ENCODE measurements at places on chromosomes 4 and X.
A peak's percentile ranks its signal among the peaks of the same experiment; 100 is the strongest.

DNA sequence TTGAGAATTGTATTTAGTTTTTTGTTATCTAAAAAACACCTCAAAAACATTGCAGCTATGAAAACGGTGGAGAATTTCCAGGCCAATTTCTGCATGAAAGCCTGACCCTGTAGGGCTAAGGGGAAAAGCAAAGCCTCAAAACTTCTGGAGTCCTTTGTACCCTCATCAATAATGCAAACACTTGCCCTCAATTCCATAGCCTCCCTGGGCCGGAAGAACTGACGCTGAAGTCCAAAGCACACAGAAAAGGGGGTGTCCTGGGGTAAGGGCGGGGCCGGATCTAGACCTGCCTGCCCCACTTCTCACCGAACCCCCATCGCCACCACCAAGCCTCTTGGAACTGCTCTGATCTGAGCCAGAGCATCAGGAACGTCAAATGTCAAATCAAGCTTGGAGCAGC, 173.9 kb upstream of the S100G start:
- no peak for DNase-seq

GRCh38 chr4:16337936-16338335, 111.7 kb upstream of the TAPT1 start:
- DNase-seq = no peak

- no peak for DNase-seq
These were observed 172.0 kb downstream of the CFAP299 start for GRCh38 chr4:80507507-80507906.

GRCh38 chrX:16870095-16870861, at the start of gene RBBP7:
RBBP7 (minus strand) TSS chrX:16870362; CDS start chrX:16870053, 309 bp downstream.
- peak; percentile 90 for DNase-seq

DNA sequence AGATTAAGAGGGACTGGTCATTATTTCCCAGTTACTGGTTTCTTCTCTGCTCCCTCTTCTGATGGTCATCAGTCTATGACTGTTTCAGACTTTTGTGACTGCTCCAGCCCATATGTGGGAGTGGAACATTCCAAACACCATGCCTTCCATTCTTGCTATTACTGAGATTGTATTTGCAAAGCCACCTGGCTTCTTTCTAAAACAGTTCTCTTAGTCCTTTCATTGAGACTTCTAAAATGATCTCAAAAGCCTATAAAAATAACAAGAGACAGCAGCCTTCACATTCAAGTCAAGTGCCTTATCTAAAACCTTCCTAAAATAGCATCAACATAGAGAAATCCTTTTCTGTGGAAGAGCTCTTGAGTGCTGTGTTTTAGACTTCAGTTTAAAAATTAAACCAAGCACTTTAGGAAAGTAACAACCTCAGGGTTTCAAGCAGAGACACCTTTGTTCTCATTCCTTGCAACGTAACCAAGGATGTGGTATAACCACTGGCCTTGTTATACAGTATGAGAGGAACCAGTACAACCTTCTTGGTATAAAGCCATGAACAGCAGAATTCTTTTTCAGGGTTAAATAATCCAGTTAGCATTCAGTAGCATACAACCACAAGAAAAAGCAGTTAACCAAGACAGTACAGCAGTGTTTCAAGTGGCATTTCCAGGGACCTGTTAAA, 97.1 kb downstream of the NFKB1 start:
- DNase-seq = no peak

DNA sequence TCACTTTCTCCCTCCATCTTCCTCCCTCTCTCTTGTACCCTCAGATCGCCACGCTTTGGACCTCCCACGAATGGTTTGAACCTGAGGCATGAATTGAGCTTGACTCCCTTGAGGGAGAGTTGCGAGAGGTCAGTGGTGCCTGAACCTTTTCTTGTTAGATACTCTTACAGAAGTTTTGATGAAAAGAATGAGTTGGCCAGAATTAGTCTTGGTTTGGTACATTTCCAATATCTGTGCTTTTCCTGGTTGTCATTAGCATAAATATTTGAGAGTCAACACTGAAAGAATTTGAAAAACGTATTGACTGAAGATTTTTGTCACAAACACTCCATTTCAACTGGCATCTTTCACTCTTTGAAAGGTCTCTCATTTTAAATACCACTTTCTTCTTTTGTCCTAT, 510.6 kb upstream of the DIPK2B start:
- no peak for DNase-seq

DNA sequence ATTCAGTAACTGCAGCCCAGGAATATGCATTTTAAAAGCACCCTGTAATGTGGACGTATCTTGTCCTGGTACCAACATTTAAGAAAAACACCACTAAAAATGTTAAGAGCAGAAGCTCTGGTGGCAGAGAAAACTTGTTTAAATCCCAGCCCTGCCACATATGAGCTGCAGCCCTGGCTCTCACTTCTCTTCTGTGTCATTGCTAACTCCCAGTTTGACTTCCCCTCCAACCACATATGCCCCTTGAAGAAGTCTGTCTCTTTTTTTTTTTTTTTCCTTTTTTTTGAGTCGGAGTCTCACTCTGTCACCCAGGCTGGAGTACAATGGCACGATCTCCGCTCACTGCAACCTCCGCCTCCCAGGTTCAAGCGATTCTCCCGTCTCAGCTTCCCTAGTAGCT, 14.8 kb downstream of the LHFPL1 start:
- no peak for DNase-seq

DNA sequence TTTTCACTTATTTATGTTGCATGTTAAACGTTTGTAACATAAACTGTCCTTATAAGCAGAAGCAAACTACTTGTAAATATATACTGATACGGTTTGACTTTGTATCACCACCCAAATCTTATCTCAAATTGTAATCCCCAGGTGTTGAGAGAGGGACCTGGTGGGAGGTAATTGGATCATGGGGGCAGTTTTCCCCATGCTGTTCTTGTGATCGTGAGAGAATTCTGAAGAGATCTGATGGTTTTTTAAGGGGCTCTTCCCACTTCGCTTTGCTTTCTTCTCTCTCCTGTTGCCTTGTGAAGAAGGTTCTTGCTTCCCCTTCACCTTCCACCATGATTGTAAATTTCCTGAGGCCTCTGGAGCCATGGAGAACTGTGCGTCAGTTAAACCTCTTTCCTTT, 87.1 kb upstream of the MAPK10 start:
- no peak for DNase-seq

DNA sequence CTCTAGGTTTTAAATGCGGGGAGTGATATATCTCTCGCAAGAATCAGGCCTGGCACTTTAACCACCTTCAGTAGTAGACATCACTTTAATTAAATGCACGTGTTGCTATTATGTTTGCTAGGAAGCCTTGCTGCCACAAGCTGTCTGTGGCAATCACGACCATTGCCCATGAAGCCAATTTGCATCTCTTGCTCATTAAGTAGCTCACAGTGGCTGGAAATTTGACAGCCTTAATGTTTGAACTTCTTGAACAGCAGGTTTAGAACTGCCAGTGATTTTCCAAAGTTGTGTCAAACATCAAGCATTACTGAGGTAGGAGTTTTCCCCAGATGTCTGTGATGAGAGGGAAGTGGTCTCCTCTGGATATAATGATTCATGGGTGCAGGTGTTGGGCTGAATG, 642.3 kb upstream of the CPEB2 start:
- DNase-seq = no peak

Data from stimulated activated CD8-positive, alpha-beta memory T cell treated with anti-CD3 and anti-CD28 coated beads, Interleukin-7, amount 100 ng/mL, for 1 hour (primary cell).